ENCODE measurements at places on chromosomes 13 and 19.

GRCh38 chr13:113402471-113403254, 38.7 kb upstream of the GRTP1 start:
- no peak for DNase-seq

DNA sequence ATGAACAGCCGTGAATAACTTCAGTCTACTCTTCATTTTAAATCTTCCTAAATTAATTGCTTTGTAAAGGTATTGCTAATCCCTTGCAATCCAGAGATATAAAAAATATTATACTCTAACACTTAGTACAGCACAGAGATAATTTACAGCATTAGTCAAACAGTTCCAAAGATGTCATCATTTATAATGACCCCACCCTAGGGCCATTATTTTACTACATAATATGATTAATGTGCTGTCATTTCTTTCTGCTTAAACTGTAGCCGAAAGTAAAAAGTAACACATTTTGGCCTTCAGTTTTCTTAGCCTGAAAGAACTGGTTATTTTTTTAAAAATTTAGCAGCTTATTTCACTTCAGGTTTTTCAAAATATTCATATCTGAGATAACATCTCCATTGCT, 256.3 kb upstream of the RFC3 start:
- DNase-seq, result no peak

GRCh38 chr19:8398311-8398771, 8.2 kb downstream of the RAB11B start:
- DNase-seq, result no peak

- DNase-seq, result no peak
These were observed 48.4 kb downstream of the ZNRF4 start for GRCh38 chr19:5503598-5503997.
